ENCODE measurements at places on chromosomes 16 and 17.

DNA sequence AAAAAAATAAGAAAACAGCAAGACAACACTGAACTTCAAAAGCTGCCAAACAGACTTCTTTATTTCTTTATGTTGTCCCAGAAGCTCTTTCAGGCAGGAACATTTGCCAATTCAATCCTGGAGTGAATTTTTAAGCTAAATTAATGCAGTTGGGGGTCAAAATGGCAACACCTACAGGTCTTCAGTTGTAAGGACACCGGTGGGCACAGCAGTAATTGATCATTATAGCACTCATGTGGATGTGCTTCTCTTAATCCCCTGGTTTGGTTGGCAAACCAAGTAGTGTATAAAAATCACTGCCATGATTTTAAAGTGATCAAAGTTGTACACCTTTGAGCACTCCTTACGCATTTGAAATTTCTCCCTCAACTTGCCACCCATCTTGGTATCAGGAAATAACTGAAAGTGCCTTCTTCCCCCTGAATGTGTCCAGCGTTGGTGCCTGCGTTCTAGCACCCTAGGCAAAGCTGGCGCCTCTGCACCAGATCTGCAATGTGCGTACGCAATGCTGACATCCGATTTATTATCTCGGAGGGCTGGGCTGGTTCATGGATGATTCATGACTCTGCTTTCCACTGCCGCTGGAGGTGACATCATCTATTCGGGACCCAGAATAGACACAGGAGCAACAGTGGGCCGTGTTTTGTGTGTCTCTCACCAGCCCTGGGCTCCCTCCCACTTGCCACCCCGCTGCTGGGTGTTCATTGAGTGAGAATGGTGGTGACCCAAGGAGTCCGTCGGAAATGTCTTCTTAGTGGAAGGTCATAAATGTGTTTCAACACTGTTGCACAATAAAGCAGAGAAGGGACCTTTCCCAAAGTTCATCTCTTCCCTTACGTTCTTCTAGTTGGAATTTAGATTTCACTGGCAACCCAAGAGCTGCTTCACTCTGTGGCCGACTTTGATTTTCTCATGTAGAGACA is 203.4 kb downstream of the CCDC182 start:
- no peak for DNase-seq

DNA sequence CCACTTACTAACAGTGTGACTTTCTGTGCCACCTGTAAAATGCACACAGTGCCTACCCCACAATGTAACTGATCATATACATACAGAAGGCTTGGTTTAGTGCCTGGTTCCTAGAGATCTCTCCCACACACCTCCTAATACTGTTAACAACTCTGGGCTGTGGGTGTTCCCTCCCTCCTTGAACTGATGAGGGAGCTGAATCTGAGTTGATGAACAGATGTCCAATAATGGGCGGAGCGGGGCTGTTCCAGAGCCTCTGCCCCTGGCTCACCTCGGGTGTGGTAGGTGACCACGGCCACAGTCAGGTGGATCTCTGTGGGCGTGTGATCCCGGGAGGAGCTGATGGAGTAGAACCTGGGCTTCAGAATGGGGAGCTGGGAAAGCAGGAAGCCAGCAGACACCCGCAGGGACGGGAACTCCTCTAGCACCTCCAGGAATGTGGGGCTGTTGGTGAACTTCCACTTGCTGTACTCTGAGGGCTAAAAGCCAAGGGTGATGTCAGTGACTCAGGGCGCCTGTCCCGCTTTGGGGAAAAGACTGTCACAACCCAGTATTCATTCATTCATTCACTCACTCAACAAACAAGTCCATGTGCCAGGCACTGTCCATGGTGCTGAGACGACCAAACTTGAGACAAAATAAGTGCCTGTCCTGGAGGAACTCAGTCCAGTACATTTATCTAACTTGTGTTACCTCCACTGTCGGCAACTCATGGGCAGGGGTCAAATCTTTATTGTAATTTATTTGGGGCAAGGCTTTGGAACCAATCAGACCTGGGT is 37.6 kb downstream of the NOS2 start:
- DNase-seq = peak; percentile 59

DNA sequence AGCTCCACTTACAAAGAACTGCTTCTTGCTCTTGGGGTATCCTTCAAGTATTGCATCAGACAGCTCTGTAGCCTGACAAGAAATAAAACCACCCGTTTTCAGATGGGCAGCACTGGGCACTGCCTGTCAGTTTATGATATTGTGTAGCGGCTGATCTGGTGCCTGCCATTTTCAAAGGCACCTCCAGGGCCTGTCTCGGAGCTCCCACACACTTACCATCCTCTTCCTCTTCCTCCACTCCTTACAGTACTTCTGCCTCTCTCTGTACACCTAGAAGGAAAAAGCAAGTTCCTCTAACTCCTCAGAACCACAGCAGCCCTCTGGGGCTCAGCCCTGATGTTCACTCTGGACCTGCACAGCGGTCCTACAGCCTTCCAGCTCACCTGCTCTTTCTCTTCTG is 4.4 kb downstream of the PSMC3IP start:
- DNase-seq = no peak

DNA sequence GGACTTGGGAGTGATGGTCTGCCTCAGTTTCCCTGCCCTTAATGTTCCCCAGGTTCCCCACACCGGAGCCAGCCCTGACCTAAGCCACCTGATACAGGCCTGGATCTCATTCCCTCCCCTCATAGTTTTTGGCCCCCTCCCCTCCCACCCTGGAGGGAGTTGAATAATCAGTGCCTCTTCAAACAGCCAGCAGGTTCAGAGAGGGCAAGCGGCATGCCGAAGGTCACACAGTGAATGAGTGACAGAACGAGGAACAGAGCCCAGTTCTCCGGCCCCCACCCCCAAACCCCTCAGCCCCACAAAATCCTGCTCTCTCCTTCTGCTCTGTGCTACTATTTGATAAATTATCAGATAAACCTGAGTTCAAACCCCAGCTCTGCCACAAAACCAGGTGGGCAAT is 31.2 kb downstream of the BEAN1 start:
- DNase-seq = no peak

DNA sequence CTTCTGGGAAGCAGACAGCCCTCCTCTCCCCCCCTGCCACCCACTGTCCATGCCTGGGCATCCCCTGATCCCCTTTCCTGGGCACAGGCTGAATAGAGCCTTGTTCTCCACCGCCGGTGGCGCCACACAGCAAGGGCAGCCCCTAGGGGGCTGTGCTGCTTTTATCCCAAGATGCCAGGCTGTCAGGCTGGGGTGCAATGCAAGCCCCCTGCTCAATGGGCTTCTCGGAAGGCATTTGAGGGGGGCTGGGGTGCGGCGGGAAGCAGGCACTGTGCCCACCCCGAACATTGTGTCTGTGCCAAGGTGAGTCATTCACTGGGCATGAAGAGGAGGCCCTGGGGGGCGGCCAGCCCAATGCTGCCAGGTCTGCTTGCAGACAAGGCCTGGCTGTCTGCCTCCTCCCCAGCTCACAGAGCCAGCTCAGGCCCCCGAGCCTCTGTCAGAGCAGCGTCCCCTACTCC is 1.5 kb upstream of the GFAP start:
- no peak for DNase-seq

- DNase-seq = no peak
Measured at GRCh38 chr16:48613061-48613957, 3.3 kb upstream of the N4BP1 start.

DNA sequence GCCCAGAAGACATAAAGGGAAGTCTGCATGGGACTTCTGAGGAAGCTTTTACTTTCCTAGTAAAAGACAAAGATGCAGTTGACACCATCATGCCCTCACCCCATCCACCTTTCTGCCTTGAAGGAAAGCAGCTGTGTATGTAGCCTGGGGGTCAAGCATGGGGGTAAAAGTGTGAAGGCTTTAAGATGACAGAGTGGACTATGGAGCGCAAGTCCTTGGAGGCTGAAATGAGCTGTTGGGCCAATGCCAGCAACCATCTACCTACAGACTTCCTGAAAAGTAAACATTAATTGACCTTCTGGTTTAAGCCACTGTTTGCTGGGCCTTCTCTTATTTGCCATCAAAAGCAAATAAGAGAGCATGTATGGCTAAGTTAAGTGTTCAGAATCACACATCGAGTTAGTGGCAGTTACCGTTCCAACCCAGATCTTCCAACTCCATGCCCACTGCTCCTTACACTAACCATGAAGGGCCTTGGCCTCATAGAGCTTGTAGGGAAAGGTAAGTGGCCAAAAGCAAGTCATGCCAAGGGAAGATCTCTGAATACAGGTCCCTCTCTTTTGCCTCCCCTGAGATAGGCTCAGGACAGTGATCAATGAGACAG is 30.0 kb downstream of the SLC13A5 start:
- DNase-seq = no peak

DNA sequence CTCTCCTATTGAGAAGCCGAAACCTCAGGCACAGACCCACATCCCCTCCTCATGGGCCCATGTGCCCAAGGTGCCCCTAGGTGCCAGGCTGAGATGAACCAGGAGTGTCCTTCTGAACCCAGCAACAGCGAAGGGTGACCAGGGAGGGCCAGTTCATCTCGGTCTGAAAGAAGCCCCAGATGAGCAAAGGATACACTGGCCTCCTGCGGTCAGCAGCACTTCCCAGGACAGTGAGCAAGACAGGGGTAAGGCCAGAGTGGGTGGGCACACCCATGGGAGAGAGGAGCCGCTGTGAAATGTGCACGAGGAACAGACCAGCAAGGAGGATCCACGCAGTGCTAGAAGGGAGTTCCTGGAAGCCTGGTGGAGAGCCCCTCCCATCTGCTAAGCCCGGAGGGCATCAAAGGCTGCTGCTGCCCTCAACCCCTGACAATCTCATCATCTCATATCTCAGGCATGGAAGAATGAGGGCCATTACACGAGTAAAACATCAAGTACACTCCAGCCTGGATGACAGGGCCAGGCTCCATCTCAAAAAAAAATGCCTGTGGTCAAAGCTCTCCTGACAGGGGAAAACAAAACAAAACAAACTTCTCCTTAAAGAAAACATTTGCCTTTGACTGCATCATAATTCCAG is 3.3 kb upstream of the HBZ start:
- no peak for DNase-seq

- DNase-seq = no peak
Measured at GRCh38 chr17:17866897-17867296, 30.1 kb upstream of the SREBF1 start.

DNA sequence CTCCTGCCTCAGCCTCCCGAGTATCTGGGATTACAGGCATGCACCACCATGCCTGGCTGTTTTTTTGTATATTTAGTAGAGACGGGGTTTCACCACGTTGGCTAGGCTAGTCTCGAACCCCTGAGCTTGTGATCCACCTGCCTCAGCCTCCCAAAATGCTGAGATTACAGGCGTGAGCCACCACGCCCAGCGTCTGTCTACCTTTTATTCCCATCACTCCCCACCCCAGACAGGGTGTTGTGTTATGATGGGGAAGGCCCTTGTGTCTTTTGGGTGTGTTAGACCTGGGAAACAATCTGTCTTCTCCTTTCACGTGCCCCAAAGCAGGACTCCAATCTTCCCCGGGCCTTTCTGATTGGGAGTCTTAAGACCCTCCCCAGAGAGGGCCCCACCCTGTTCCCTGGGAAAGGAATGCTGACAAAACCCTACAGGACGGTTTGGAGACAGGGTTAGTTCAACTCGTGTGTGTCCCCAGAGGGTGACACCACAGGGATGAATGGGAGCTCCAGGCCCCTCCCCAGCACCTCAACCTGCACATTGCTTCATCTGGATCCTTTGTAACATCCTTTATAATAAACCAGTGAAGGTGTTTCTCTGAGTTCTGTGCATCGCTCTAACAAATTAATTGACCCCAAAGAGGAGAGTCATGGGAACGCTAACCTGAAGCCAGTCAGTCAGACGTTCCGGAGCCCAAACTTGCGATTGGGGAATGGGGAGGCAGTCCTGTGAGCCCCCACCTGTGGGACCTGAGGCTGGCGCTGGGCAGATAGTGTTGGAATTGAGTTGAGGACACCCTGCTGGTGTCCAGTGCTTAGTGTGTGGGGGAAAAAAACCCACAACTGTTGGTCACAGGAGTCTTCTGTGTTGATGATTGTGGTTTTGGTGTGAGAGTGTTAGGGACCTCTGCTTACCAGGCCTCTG is 3.2 kb upstream of the ELOB start:
- DNase-seq = peak; percentile 10

DNA sequence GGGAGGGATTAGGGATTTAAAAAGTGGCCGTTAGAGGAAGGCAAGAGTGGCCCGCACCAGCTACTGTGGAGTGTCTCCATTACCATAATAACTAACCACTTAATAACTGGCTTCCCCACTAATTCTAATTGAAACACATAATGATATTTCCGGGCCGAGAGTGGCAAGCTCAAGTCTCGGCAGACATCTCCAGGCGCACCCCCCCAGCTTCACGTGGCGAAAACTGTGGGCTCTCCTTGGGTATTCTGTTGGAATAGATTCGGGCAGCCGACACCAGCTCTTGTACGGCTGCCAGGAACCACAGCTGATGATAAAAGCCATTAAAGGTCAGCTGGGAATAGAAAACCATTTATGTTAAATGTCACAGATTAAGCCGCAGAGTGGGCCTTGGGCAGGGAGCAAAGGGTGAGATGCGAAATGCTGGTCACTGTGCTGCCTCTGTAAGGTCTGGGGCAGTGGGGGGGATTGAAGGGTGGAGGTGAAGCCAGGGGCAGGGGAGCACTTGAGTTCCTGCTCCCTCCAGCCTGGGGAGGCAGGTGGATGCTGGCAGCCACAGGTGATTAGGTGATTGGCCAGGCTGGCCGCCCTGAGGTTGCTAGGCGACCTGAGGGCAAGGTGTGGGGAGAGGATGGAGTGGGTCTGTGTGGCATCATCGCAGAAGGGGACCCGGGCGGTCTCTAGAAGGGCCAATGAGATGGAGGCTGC is 115.6 kb upstream of the SDK2 start:
- DNase-seq = peak; percentile 22

DNA sequence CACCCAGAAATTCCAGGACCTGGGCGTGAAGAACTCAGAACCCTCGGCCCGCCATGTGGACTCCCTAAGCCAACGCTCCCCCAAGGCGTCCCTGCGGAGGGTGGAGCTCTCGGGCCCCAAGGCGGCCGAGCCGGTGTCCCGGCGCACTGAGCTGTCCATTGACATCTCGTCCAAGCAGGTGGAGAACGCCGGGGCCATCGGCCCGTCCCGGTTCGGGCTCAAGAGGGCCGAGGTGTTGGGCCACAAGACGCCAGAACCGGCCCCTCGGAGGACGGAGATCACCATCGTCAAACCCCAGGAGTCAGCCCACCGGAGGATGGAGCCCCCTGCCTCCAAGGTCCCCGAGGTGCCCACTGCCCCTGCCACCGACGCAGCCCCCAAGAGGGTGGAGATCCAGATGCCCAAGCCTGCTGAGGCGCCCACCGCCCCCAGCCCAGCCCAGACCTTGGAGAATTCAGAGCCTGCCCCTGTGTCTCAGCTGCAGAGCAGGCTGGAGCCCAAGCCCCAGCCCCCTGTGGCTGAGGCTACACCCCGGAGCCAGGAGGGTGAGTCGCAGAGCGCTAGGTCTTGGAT is 261.5 kb downstream of the SEC14L1 start:
- DNase-seq = no peak

- DNase-seq = no peak
Measured at GRCh38 chr17:6786618-6787017, 10.6 kb downstream of the FBXO39 start.

DNA sequence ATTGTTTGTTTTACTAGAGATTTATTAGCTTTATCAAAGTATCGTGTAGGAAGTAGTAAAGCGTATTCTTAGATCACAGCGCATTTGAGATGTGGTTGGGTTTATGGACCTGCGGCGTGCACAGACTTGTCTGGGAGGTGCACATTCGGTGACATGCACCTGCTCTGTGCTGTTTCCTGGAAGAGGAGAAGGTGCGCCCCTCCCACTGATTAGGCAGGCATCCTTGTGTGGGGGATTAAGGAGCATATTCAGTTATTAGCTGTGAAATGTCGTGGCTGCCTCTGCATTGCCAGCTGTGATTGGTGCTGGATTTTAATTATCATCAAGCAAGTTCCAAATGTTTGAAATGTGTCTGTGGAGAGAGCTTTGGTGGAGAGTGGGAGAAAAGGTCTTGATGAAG is 903.8 kb upstream of the RBFOX1 start:
- no peak for DNase-seq

All from WTC11 (cell line).